ENCODE measurements at places on chromosomes 16 and 17. TPM values are rescaled to one million over a fixed set of nuclear protein-coding genes. Genes with fewer than 3 reads are reported as not detected.

Gene TUBG2
- 15.0 TPM for total RNA-seq

Gene LGALS9B
- total RNA-seq = not detected

Gene NTN3
- total RNA-seq = 0.19 TPM

Gene VMO1
- 0.70 TPM for total RNA-seq

Gene WWOX
- total RNA-seq = 13.1 TPM

Gene EVI2A
- total RNA-seq = 3.0 TPM

Gene CNGB1
- not detected for total RNA-seq

Gene RAB40B
- 19.9 TPM for total RNA-seq

Gene SENP3
- 33.0 TPM for total RNA-seq

Gene TBC1D3K
- not detected for total RNA-seq

Gene KRT33A
- total RNA-seq = not detected

Gene PIMREG
- total RNA-seq = 0.60 TPM

Gene CHST4
- total RNA-seq = not detected

Gene PLCD3
- 200 TPM for total RNA-seq

Gene CLDN7
- total RNA-seq = 1.2 TPM

Gene GPR179
- total RNA-seq = not detected

Gene GPR142
- not detected for total RNA-seq

Gene HBA2
- total RNA-seq = 86.1 TPM

Gene EME2
- total RNA-seq = 8.2 TPM

Gene WFIKKN1
- total RNA-seq = 0.16 TPM

Gene ITPRIPL2
- total RNA-seq = 15.3 TPM

Gene TP53TG3C
- total RNA-seq = 0.46 TPM

Gene KCNAB3
- 0.32 TPM for total RNA-seq

Gene CSH2
- not detected for total RNA-seq

Gene RAP1GAP2
- 57.2 TPM for total RNA-seq

Gene HSF4
- 49.9 TPM for total RNA-seq

Gene SLC16A13
- 1.8 TPM for total RNA-seq

Gene CIITA
- total RNA-seq = 11.0 TPM

Gene DBF4B
- 3.8 TPM for total RNA-seq

Gene TAT
- total RNA-seq = not detected

Gene OTOP2
- total RNA-seq = not detected

Gene TSPAN10
- total RNA-seq = 0.24 TPM

Gene PABPN1L
- not detected for total RNA-seq

Gene TP53TG3
- 1.1 TPM for total RNA-seq

Gene QPRT
- total RNA-seq = 29.2 TPM

Gene ORC6
- 2.5 TPM for total RNA-seq

All from Right ventricle myocardium inferior (tissue), 1 donor.